Vagina (tissue), 2 donors: ENCODE measurements at places on chromosomes 1 and 21.

GRCh38 chr1:159949981-159950381 lies 4.1 kb downstream of the SLAMF9 start:
- no peak for DNase-seq

GRCh38 chr1:202671399-202671798 lies 38.9 kb downstream of the SYT2 start:
- no peak for DNase-seq

GRCh38 chr1:118987468-118988185 lies 516 bp downstream of the TBX15 start:
- no peak for DNase-seq

DNA sequence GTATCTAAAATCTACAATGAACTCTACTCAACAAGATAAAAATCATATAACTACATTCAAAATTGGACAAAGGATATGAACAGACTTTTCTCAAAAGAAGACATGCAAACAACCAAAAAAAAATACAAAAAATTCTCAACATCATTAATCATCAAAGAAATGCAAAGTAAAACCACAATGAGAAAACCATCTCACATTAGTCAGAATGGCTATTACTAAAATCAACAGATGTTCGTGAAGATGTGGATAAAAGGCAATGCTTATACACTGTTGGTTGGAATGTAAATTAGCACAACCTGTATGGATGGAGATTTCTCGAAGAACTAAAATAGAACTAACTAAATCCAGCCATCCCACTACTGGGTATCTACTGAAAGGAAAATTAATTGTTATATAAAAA lies 1080.8 kb downstream of the AMY1C start:
- no peak for DNase-seq

GRCh38 chr1:73042403-73042802 lies 760.1 kb upstream of the NEGR1 start:
- no peak for DNase-seq

DNA sequence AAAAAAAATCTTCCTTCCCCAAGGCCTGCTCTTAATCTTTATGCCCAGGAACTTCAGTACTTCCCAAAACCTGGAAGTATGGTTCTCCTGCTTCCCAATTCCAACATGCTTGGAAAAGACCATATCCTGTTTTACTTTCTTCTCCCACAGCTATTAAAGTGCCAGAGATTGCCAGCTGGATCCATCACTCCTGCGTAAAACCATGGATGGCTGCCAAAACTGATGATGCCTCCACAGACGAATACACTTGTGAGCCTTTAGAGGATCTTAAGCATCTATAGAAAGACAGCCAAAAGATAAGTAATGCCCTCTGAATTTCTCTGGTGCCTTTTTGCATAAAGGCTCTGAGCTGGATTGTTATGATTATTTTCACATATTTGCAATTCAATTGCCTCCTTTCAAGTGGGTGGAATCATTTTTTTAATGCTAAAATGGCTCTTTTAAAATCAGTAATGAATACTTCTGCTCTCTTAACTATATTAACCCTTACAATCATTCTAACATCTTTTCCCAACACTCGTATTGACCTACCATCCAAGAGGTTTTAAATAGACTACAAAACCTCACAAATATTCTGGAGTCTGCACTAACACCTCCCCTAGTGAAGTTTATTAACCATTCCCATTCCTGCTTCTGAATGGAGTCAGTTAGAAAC lies 1807.8 kb downstream of the BRINP3 start:
- DNase-seq = no peak

GRCh38 chr1:50852889-50853288 lies 107.2 kb downstream of the FAF1 start:
- no peak for DNase-seq

- no peak for DNase-seq
Observed at GRCh38 chr1:119958223-119958622, 61.9 kb upstream of the ADAM30 start.
